ENCODE measurements at places on chromosomes 16 and 17.

DNA sequence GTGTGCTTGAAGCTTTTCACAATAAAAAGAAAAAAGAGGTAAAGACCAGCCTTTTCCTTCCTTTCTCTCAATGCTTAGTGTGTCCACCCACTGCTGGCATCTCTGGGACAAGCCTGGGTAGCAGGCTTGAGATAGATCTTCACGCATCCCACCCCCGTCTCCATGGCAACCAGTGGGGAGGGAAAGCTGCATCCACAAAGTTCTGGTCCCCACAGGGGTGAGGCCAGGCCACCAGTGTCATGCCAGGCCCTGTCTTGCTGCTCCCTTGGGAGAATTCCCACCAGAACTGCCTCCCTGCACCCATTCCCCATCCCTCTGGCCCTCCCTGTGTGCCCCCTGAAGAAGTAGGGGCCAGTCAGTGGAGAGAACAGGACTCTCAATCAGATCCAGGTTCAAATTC lies 259.9 kb downstream of the MRTFB start:
- DNase-seq, result no peak

DNA sequence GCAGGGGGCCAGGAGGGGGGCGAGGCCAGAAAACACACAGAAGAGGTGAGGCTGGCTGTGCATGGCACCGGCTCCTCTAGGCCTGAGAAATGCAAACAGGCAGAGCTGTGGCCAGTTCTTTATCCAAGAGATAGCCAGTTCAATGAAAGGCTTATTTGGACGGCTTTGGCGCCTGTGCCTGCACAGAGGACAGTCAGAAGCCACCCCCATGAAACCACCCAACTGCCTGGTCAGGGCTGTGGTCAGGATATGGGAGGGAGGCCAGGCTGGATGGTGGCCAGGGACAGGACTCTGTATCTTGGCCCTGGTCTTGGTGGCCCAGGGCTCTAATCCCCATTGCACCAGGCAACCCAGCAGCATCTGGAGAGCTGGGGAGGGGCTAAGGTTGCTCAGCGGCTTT lies 24.5 kb upstream of the GPRC5C start:
- DNase-seq, result no peak

GRCh38 chr17:51152766-51153209 lies 571 bp upstream of the NME1 start:
- DNase-seq, result peak; percentile 13

DNA sequence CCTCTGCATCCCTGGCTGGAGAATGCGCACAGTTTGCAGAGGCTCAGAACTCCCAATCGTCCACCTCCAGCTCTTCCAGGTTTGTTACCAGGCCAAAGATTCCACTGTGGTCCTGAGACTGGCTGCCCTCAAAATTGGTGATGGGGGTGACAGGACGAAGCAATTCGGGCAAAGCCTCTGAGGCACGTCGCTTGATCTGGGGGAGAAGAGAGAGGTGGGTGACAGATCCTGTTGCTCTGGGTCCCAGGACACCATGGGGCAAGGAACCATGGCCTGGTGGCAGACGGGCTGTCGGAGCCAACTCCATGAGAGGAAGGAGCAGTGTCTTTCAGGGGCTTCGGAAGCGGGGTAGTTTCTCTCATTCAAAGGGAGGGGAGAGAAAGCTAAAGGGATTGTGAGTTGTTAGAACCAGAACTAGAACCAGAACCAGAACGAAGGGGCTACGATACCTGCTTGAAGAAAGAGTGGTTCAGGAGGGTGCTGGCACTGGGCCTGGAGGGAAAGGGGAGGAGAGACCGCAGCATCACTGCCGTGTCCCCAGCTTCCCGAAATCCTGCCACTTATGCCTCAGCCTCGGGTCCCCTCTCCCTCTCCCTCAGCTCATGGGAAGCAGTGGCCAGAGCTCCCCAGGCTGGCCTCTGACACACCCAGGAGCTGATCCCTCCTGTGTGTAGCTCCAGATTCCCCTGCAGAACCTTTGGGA lies 3.8 kb upstream of the LIMD2 start:
- DNase-seq, result no peak

GRCh38 chr16:22945361-22945760 lies 131.4 kb downstream of the HS3ST2 start:
- no peak for DNase-seq

DNA sequence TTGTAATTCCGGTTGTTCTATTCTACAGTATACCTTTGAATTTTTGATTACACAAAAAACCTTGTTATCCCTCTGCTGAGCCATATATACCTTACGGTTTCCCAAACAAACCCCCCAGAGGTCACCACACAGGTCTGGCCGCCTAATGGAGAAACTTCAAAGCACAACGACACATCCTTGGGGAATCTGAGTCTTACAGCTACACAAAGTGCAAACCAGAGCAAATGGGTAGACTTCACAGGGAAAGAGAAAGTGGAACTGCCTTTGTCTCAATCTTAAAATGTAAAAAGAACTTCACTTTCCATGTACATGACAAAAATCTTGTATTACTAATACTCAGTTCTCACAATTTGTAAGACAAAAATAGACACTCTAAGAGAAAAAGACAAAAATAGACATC lies 2.7 kb downstream of the FBXO31 start:
- DNase-seq, result no peak

- peak; percentile 7 for DNase-seq
Observed at GRCh38 chr16:53022374-53022773, 30.3 kb downstream of the CHD9NB start.

GRCh38 chr17:78300962-78301820 lies 58.7 kb downstream of the SOCS3 start:
- no peak for DNase-seq

DNA sequence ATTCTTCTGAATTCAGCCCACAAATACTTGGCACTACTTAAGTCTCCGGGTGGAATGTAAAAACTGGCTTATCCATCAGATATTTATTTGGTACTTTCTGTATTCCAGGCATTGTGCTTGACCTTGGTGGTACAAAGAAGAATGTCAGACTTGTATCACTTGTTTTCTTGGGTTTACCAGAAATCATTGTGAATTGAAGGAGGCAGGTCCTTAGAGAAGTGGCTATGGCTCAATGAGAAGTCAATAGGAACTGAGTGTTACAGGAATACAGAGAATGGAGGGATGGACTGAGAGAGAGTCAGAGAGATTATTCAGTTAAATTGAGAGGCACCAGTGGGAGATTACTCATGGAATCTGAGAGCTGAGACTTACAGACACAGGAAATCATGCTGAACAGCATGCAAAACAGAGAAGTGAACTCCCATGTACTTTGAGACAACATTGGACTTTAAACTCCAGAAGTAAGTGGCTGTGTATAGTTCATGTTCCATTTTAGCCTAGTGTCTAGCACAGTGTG lies 704.1 kb downstream of the CDH11 start:
- DNase-seq, result no peak

DNA sequence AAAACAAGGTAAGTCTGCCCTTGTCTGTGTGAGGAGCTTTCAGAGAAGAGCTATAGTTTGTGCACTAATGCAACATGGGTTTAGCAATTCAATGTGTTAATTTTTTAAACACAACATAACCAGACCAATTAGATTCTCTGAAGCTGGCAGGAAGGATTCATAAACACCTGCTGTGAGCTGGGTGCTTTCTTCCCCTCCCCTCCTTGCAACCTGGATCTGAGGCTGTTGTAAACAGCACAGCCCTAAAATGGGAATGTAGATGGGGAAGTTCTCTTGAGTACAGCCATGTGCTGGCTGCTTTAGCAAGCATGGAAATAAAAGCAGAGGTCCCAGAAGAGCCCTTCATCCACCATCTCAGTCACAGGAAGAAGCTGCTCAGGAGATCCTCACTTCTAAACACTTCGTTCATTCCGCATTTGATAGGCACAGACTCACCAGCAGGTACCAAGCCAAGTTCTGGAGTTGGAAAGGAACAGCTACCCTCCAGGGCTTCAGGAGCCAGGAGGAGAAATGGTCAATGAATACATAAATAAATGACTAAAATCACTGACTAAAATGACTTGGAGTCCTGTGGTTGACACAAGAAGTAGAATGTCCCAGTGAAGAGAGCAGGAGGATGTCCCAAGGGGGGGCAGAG lies 21.7 kb downstream of the AXIN2 start:
- DNase-seq, result no peak

GRCh38 chr17:79338604-79339003 lies 264.0 kb downstream of the ENGASE start:
- no peak for DNase-seq

GRCh38 chr16:16183562-16183961 lies 39.7 kb downstream of the ABCC6 start:
- DNase-seq, result no peak

DNA sequence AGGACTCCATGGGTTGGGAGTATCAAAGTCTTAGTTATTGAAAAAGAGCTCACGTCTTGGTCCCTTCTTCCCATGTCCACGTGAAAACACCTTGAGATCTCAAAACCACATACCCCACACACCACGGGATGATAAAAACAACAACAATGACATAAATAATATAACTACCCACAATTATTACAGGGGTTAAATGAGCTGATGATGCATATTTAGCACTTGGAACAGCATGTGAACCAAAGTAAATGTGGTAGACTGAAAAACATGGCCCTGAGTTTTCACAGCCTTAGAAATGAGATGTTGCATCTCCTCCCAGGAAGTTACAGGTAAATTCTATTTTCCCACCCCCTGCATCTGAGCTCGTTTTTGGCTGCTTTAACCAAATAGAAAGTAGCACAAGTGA lies 208.9 kb downstream of the C16orf95 start:
- no peak for DNase-seq

- DNase-seq, result no peak
Observed at GRCh38 chr16:57235128-57236021, 9.7 kb upstream of the ARL2BP start.

- no peak for DNase-seq
Observed at GRCh38 chr16:51615141-51615540, 464.1 kb upstream of the SALL1 start.

GRCh38 chr17:48603959-48604769 lies 622 bp downstream of the HOXB6 start:
- no peak for DNase-seq

- no peak for DNase-seq
Observed at GRCh38 chr17:55624772-55625433, 97.8 kb downstream of the TMEM100 start.

DNA sequence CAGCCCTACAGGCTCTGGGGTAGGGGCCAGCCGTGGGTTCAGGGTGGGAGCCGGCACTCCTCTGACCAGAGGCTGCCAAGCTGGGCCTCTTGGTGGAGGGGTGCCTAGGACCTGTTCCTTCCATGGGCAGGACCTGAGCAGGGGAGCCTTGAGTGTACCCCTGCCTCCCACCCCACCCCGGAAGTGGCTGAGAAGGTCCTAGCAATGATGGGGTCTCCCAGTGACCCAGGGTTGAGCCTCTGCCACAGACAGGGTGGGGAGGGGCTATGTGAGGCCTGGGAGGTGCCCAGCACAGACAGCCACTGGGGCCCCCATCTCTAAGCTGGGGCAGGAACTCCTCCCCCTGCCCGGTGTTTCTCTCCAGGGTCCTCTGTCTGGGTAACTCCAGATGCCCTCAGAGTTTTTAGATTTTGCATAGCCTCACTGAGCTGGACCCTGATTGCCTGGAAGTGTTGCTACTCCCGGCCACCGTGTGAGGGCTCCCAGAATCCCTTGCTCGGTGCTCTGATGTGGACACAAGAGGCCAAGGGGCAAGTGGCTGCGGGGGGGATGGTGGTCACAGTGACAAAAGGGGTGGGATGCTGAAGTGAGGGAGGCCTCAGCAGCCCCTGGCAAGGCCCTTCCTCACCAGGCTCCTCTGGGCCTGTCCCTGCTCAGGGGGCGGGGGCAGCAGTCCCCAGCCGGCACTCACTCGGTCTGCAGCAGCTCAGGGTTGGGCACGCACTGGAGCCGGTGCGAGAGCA lies 6.4 kb upstream of the MTSS2 start:
- DNase-seq, result no peak

DNA sequence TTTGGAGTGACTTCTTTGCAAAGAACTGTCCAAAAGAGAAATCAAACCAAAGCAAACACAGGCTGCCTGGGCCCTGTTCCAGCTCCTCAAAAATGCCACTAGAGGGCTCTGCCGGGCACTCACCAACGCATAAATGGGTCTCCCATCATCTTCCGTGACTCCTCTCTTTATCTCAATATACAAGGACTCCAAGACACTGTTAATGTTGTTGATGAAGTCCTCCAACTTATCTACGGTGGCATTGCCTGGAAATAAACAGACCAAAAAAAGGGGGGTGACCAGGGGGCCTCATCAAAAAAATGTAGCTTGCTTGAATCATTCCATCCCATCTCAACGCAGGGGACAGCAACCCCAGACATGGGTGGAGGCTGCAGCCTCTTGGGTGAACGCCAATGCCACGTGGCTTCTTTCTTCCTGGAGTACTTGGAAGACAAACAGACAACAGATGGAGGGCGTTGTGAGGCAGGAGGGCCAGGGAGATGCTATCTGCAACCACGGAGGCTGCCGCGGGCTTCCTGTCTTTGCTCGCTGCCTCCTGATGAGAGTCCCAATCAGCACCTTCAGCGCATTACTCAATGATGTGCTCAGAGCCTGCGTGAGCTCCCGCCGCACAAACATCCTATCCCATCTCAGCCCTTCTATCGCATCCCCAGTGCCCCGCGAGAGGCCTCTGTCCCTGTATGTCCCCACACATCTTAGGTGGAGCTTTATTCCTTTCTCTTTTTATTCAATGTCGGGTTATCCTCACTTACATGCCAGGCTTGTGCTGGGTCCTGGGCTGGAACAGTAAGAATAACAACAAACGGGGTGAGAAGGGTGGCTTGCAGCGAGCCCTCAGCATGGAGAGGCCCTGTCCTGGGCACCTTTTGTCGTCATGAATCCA lies 32.0 kb downstream of the KDM8 start:
- DNase-seq, result peak; percentile 97
